Hematopoietic multipotent progenitor cell (in vitro differentiated cells): ENCODE measurements at places on chromosomes 11 and 22.

GRCh38 chr22:29744902-29745301, 21.9 kb downstream of the ZMAT5 start:
- DNase-seq, result no peak

DNA sequence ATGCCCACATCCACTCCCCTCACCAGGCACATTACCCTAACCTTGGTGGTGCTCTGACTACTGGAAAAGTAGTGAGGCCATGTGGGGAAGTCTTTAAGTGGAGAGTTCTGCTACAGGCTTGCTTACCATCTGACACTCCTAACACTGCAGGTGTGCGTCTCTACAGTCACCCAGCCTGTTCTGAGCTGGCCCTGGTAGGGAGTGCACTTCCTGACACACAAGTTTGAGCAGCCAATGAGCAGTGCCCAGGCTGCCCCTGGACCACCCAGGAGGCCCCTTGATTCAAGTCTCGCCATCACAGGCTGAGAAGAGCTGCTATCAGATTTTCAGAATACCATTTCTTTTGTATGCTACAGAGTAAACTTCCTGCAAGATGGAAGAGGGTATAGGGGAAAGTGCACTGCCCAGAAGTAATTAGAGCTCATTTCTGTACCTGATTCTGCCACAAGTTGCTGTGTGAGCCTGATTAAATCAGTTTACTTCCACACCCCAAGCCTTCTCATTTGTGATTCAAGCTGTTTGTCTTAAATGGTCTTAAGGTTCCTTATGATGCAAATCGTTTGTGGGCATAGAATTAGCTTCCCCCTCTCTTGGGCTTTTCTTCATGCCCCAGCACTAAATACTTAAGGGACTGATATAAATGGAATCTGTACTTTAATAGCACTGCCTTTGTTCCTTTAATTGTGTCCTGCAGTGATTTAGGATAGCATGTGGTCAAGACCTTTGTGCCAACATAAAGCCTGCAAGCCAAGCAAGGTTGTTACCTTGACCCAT, 22.2 kb downstream of the OPCML start:
- DNase-seq, result no peak

GRCh38 chr11:35997902-35998520, 54.1 kb downstream of the LDLRAD3 start:
- no peak for DNase-seq

- DNase-seq, result peak; percentile 70
Observed at GRCh38 chr11:6402561-6402981, 12.3 kb downstream of the SMPD1 start.

- DNase-seq, result no peak
Observed at GRCh38 chr11:95084509-95084908, 5.1 kb upstream of the ENDOD1 start.

GRCh38 chr22:25203082-25203481, 3.4 kb downstream of the CRYBB3 start:
- no peak for DNase-seq

- no peak for DNase-seq
Observed at GRCh38 chr11:121581607-121582006, 128.8 kb upstream of the SORL1-AS1 start.

- no peak for DNase-seq
Observed at GRCh38 chr11:120546312-120547205, 35.0 kb downstream of the GRIK4 start.

- DNase-seq, result no peak
Observed at GRCh38 chr11:18493310-18493709, 33.4 kb downstream of the TSG101 start.

DNA sequence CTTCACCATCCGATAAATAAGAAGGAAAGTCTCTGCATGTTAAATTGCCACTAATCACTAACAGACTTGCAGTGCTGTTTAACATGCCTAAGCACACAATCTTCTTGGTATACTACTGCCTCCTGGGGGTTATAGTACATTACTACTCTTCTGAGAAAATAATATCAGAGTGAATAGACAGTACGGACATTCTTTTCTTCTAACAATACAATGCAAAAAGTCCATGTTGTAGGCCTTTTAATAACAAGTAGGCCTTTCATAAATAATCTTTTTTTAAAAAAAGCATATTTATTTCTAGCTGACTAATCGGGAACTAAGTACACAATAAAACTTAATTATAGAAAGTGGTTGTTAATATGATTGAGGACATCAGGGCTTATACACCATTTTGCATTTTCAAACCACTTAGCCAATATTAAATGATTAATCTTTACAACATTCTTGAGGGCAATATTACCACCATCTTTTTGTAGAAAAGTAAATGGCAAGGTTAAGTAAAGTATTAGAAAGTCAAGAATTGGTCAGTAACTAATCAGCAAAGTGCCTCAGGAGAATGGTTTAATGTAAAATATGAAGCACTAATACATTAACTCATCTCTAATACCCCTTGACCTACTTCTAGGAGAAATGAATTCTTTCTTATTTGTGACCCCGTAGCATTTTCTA, 84.7 kb downstream of the TTC28 start:
- DNase-seq, result no peak

DNA sequence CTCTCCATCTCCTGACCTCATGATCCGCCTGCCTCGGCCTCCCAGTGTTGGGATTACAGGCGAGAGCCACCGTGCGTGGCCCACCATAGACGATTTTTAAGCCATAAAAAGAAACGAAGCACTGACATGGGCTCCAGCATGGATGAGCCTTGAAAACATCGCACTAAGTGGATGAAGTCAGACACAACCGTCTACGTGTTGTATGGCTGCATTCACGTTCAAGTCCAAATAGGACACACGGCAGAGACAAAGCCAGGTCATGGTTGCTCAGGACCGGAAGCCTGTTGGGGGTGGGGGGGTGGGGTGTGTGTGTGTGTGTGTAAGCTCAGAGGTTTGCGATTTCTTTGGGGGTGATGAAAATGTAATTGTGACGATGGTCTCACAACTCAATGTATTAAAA, 10.0 kb downstream of the RRP7A start:
- DNase-seq, result no peak

- DNase-seq, result no peak
Observed at GRCh38 chr11:44066732-44067141, 667 bp downstream of the ACCS start.

GRCh38 chr11:36247493-36247892, 41.7 kb downstream of the COMMD9 start:
- DNase-seq, result no peak

- no peak for DNase-seq
Observed at GRCh38 chr11:2701230-2701629, 1.4 kb upstream of the KCNQ1OT1 start.

- DNase-seq, result no peak
Observed at GRCh38 chr11:64343767-64344559, 4.0 kb downstream of the CCDC88B start.

GRCh38 chr11:47101406-47101805, 75.3 kb downstream of the ARFGAP2 start:
- DNase-seq, result no peak

- peak; percentile 37 for DNase-seq
Observed at GRCh38 chr11:77438487-77438886, 35.4 kb downstream of the PAK1 start.

GRCh38 chr22:39405346-39406085, 5.9 kb downstream of the TAB1 start:
- DNase-seq, result no peak

- no peak for DNase-seq
Observed at GRCh38 chr11:63837739-63838138, 1.2 kb upstream of the MARK2 start.

- no peak for DNase-seq
Observed at GRCh38 chr11:57485217-57485990, 25.1 kb downstream of the RTN4RL2 start.

DNA sequence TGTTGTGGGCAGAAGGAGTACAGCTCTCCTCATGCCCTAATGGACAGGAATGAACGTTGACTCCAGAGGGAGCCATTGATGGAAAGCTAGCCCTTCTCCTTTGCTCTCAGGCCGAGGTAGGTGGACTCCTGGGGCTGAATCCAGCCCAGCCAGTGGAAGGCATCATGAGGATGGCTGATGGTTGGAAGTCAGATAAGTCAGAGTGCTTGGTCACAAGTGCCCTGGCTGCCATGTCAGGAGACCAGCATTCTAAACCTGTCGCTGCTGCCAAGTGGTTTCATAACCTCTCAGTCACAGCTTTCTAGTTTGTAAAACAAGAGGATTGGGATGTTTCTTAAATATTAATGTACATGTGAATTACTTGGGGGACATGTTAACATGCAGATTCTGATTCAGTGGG, 32.3 kb downstream of the PIWIL4 start:
- no peak for DNase-seq

- no peak for DNase-seq
Observed at GRCh38 chr11:94312339-94312738, 8.0 kb downstream of the IZUMO1R start.

GRCh38 chr11:11261629-11262028, 91.4 kb downstream of the CSNK2A3 start:
- no peak for DNase-seq

DNA sequence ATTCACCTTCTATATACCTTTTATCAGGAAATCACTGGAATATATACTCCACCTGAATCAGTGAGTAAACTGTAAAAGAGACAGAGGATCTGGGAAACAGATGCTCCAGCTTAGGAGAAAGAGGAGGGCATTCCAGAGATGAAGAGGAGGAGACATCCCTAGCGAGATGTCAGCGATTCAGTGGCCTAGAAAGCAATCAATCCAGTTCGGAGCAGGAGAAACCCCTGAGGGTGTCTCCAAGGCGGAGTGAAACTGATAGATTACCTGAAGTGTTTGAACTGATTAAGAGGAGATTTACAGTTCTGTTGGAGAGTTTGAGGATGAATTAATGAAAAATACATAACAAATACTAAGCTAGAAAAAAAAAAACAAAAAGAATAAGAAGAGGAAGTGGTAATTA, 24.5 kb upstream of the TNRC6B start:
- no peak for DNase-seq

- peak; percentile 8 for DNase-seq
Observed at GRCh38 chr22:22458896-22459588, 49.5 kb downstream of the ZNF280B start.

DNA sequence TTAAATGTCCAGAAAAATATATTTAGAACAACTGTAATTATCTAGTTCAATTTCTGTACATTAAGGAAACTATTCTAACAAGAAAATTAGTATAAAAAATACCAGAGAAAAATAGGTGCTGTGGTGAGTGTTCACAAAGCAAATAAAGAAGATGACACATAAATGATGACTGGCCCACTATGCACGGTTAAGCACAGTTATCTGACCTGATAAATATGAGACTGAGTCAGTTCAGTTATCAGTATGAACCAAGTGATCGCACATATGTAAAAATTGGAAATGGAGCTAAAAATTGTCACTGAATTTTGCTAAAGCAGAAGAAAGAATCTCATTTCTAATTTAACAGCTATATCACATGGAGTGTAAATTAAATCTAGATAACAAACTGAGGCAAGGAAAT, 18.8 kb upstream of the MAML2 start:
- no peak for DNase-seq

DNA sequence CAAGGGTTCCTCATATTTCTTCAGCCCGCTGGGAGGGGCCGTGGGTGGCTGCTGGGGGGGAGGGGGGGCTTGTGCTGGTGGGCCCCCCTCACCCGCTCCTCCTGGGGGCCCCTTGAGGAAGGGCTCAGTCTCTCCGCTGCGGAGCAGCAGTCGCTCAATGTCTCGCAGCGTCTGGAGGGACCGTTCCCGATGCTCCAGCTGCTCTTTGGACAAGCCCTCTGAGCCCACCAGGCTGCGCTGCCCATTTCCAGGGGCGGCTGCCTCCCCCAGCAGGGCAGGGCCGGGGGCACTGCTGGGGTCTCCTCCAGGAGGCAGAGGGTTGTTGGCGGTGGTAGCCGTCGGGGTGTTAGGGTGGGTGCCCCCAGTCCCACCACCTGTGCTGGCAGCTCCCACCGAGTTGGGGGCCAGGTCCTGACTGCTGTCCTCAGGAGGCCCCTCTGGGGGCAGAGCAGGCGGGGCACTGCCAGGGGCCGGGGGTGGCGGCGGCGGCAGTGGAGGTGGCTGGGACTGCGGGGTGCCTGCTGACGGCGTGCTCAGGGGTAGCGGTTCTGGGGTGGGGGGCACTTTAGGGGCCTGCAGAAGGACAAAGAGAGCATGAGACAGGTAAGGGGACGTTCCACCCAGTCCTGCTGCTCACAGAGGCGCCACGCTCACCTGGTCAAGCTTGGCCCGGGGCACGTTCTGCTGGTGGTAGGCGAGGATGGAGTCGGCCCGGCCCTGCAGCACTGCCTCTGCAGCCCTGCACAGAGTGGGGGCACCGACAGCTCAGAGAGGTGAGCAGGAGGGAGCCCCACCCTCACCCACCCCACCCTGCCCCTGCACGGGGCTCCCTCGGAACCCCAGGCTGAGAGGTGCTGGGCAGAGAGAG, 18.9 kb downstream of the CXCR5 start:
- DNase-seq, result no peak

DNA sequence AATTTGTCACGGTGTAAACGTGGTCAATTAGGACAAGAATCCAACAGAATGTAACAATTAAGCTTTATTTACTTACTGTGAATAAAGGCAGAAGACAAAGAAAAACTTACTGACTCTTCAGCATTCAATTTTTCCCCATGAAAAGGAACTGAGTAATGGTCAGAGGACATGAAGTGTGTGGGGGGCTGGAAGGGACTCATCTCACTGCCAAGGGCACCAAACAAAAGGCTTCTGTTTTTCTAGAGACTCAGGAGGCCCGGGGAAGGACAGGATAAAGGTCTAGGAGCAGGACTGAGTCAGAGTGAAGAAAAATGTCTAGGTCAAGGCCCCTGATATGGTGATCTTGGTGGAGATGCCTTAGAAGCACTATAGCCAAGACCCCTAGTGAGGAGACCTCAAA, 564.2 kb upstream of the ANO5 start:
- no peak for DNase-seq

GRCh38 chr22:27877501-27877900, 41.6 kb downstream of the PITPNB start:
- DNase-seq, result no peak

- no peak for DNase-seq
Observed at GRCh38 chr11:128784059-128784804, 82.9 kb downstream of the KCNJ1 start.

GRCh38 chr22:28053896-28054818, 135.1 kb upstream of the PITPNB start:
- DNase-seq, result no peak

GRCh38 chr22:42905217-42905616, 48.1 kb upstream of the ARFGAP3 start:
- DNase-seq, result no peak

DNA sequence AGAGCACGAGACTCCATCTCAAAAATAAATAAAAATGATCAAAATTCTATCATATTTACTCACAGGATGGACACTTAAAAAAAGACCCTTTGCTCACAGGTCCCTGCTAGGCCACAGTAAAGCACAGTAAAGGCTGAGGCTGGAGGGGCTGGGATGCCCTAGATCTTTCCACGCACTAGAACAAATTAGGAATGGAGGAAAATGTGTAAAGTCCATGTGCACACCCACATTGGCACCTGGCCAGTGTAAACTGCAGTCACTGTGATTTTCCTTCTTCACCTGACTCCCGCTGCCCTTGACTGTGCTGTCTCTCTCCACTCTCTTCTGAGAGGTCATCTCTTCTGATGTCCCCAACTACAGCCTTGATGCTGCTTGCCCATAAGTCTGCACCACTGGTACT, 195.5 kb downstream of the EFCAB6 start:
- no peak for DNase-seq
